ENCODE measurements at places on chromosomes 5 and 9. TPM values are rescaled to one million over a fixed set of nuclear protein-coding genes. Genes with fewer than 3 reads are reported as not detected.

PPIC gene
- 28.8 TPM for total RNA-seq

SOWAHA gene
- 22.2 TPM for total RNA-seq

SPINK4 gene
- 2.5 TPM for total RNA-seq

EDIL3 gene
- total RNA-seq = 60.1 TPM

ADRB2 gene
- 3.4 TPM for total RNA-seq

BTF3 gene
- total RNA-seq = 421 TPM

ANKRD55 gene
- 0.20 TPM for total RNA-seq

NOXA1 gene
- 36.7 TPM for total RNA-seq

SEMA6A gene
- 98.1 TPM for total RNA-seq

ANXA2R gene
- 2.8 TPM for total RNA-seq

PAIP2 gene
- total RNA-seq = 73.3 TPM

PCDHB5 gene
- 8.0 TPM for total RNA-seq

TAF1L gene
- total RNA-seq = 0.03 TPM

TEX48 gene
- total RNA-seq = not detected

GABRP gene
- 44.3 TPM for total RNA-seq

ZNF483 gene
- total RNA-seq = 18.7 TPM

INSL6 gene
- total RNA-seq = not detected

Data from mucosa of gallbladder (tissue), 1 donor.